ENCODE measurements at places on chromosomes 3 and 15.

DNA sequence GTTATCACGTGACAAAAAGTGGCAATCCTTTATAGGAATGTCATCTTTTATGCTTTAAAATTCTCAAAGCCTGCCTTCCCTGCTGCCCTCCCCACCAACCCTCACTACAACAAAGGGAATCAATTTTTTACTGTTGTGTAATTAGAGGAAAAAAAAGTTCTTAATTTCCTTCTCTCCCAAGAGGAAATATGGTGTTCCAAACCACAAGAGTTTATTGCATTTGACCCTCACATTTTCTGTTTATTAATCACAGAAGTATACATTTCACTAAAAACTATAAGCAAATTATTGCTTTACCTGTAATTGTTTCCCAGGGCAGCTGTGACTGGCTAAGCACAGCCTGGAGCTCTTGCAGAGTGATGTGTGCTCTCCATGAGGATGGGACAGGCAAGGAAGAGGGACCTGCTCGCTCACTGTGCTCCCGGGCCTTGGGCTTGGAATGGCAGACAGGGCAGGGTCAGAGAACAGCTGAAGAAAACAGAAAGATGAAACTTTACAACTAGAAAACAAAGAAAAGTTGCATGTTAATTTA, 31.3 kb upstream of the ATP10A start:
- no peak for DNase-seq

- no peak for DNase-seq
These were observed 466.7 kb downstream of the C3orf38 start for GRCh38 chr3:88616413-88616812.

DNA sequence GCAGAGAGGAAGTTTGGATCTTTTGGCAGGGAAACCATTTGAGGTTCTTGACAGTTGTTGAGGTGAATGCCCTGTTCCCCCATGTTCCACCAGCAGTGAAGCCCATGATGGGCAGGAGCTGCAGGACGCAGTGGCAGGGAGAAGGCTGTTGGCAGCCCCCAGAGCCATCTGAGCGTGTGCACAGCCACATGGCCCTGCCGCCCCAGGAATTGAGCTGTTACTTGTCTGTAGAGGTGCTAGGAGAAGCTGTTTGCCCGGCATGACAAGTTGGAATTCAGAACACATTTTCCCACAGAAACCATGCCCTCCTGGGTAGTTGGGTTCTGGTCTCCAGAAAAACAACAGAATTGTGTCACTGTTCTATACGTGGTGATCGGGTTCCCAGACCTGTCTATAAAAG, 218.2 kb upstream of the NR2E3 start:
- no peak for DNase-seq

DNA sequence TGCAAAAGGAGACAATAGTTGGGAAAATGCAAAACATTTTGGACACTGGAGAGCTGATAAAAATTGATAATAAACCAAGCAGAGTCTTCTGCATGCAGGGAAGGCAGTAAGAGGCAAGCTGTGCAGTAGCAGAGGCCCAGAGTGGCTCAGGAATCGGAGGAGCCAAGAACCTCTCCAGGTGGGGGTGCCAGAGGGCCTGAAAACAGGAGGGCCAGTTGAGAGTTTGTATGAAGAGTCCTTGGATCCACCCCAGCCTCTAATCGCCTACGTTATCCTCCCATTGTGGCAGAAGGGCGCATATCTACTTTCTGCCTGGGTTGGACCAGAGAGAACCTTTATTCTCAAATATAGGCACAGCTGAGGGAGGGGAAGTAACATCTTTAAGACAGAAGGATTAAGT, 48.9 kb upstream of the RBP1 start:
- DNase-seq: peak; percentile 24

DNA sequence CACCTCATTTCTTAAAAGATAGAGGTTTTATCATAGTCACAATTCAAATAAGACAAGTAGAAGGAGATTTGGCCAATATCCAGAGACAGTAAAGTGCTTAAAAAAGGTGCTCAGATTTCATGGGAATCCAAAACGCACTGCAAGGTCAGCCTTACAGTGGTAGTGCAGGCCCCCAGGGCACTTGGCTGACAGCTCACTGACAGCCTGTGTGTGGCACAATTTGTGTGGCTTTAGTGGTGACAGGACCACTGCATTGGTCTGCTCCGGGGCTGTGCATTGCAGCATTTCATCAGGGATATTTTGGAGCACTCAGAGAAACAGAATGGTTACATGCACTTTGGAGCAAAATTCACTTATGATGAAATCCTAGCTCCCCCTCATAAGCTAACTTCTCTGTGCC, 544.3 kb downstream of the NTRK3 start:
- no peak for DNase-seq

DNA sequence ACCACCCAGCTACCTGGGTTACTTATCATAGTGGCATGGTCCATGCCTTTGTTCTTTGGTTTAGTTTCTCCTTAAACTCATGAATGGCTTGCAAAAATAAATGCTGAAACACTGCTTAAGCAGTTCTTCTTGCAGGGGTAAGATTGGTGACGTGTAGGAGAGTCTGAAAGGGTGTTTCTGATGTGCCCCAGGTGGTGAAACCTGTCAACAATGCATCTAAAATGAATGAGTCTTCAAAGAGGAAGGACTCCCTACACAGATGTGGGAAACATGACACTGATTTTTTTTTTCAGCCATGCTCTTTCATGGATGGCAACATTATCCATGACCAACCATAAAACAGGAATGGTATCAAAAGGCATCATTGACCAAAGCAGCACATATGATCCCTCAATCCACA, 72.0 kb downstream of the KCNH8 start:
- DNase-seq: no peak

DNA sequence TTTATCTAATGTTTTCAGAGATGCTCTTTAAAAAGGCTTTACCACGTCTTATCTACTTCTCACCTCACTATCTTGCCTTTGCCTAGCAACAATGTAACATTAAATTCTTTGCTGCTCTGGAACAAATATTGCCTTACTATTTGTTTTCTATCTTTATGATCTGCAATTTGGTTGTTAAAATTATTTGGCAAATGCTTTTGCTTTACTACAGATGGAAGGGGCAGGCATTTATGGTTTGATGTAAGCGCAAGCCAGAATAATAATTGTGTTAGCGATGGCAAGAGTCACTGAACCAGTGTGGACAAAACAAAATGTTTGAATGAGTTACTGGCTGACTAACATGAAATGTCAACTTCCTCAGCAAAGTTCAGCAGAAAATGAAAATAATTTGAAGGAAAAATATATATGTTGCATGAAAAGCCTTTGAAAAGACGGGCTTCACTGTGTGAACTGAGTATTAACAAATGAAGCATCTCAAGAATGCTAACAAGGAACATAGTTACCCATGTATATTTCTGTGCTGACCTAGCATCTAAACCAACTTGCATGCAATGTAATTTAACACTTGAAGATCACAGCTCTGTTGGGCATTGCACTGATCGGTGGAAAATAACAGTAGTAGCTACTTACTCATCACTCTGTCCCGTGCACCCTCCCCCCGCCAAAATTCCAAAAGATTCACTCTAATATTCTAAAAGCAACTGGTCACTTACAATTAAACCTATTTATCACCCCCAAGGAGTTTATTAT, 454.0 kb upstream of the ARHGEF26 start:
- no peak for DNase-seq

GRCh38 chr15:77195586-77195985, 124.7 kb upstream of the TSPAN3 start:
- no peak for DNase-seq

DNA sequence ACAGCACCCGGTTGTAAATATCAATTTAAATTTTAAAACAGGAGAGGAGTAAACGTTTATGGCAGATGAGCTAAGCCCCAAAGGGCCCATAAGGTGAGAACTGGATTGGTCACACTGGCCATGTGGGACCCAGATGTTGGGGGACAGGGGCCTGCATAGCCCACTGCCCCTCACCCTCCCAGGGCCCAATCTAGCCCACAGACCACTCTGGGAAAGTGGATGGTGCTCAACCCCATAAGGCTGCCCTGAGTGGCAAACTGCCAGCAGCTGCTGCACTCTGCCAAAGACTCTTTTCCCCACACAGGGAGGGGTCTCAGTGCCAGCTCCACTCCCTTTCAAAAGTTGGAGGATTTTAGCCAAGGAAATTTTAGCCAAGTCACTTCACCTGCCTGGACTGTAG, 42.5 kb downstream of the CCDC12 start:
- DNase-seq: no peak

DNA sequence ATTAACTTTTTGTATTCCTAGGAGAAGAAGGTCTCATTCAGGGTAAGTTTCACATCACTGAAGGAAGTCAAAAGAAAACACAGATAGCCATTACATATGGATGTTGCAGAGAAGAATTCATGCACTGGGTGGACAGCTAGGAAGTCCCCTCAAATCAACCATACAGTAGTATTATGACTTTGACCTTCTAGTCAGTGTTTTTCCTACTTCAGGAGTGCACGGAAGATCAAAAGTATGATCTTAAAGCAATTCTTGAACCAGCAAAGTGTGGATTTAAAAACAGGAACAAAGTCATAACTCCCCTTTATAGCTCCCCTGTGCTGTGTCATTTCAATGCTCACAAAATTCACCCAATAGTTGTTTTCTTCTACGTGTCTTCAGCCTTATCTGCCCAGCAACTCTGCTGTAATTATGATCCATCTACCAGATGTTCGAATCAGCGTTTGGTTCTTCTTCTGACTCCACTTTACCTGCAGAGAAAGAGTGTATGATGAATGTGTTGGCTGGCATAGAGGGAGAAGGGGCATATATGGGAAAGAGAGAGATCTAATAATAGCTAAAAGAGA, 118.1 kb upstream of the MEIS2 start:
- DNase-seq: no peak

- DNase-seq: no peak
These were observed 474.7 kb downstream of the IL5RA start for GRCh38 chr3:2635511-2635910.

- no peak for DNase-seq
These were observed 29.9 kb downstream of the RASGRP1 start for GRCh38 chr15:38534691-38535090.

- DNase-seq: peak; percentile 75
These were observed 31.3 kb downstream of the RPN1 start for GRCh38 chr3:128619146-128619890.

DNA sequence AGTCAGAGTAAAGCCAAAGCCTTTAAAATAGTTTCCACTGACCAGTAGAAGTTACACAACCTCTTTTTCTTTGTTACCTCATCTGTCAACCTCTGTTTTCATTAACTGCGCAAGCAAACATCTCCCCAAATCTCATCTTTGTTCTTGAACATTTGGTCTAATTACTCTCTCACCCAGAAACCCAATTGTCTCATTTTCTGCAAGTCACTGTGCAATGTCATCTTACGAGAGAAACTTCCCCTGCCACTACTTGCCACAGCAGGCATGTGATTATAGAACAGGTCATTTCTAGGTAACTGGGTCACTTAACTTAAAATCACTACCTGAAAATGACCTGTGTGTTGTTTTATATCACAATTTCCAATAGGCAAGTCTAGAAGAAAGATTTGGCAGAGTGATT, 159.4 kb downstream of the SI start:
- no peak for DNase-seq

DNA sequence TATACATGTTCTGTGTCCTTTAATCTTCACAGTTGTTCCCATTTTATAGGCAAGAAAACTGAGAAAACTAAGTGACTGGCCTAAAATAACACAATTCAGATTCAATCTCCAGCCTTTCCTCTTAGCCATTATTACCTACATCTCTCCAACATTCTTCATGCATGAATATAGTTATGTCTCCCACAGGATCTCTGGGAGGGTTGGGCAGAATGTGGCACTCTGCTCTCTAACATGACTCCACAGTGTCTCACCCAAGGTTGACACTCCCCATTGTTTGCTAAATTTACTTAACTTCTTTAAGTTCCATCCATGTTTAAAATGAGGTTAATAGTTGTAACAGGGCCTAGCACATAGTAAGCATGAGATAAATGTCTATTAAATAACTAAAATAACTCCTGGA, 276.3 kb downstream of the ERC2 start:
- DNase-seq: no peak

GRCh38 chr15:91223863-91224262, 123.8 kb downstream of the SV2B start:
- DNase-seq: no peak

GRCh38 chr15:69722924-69723323, 270.3 kb downstream of the RPLP1 start:
- peak; percentile 18 for DNase-seq

All from AML-193 (cell line).